ENCODE measurements at places on chromosomes 2 and 18. TPM values are rescaled to one million over a fixed set of nuclear protein-coding genes. Genes with fewer than 3 reads are reported as not detected.

The ACP1 gene
- total RNA-seq = 94.1 TPM

The EIF4E2 gene
- 55.2 TPM for total RNA-seq

The SCYGR2 gene
- total RNA-seq = not detected

The ASPRV1 gene
- 0.86 TPM for total RNA-seq

The MYL12B gene
- 132 TPM for total RNA-seq

The RAB27B gene
- total RNA-seq = 0.08 TPM

The DNAH7 gene
- total RNA-seq = not detected

The PROKR1 gene
- not detected for total RNA-seq

Measured in CD8-positive, alpha-beta T cell (primary cell).